Right atrium auricular region (tissue), 2 donors: ENCODE measurements at places on chromosomes 5 and 9. TPM values are rescaled to one million over a fixed set of nuclear protein-coding genes. Genes with fewer than 3 reads are reported as not detected.

DNA sequence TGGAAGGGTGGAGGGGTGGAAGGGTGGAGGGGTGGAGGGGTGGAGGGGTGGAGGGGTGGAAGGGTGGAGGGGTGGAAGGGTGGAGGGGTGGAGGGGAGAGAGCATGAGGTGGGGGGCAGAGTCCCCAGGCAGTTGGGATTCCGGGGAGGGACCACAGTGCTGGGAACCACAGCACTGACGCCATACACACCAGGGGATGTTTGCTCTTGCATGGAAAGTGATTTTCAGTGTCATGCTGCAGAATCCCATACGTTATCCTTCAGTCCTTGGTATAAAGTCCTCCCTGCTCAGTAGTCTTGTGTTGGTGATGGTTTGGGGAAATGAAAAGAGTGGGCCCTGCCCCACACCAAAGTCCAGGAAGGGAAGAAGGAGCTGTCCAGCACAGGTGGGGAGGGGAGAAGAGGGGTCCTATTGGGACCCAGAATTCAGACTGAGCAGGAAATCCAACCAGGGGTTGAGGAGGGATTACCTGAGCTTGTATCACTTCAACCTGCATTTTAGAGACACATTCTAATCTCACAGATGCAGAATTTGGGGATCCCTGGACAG is 5.5 kb upstream of the FIBCD1 start:
- H3K27me3 ChIP-seq = no peaks in the 10 kb centered on the region
- H3K4me1 ChIP-seq = peaks cover 14% of the 10 kb centered on the region
- no peak overlapping the region for H3K27ac ChIP-seq
- H3K36me3 ChIP-seq = no peaks in the 10 kb centered on the region
- no peak for DNase-seq

EFNA5 gene
- 17.0 TPM for total RNA-seq

DNA sequence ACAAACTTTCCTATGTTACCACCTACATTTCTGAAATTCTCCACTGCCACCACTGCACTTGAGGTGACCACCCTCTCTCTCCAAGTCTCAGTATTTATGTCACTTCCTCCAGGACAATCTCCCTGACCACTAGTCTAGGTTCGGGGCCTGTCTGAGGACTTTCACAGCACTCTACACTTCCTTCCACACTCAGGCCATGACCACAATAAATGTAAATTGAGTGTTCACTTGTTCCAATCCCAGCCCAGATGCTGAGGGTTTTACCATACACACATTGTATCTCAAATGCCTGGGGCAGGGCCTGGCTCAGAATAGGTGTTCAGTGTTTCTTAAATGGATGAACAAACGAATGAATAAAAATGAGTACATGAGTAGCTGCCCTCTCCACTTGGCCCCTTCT is 26.9 kb upstream of the CCNG1 start:
- no peak overlapping the region for H3K4me3 ChIP-seq
- no peaks in the 10 kb centered on the region for H3K36me3 ChIP-seq
- H3K27ac ChIP-seq = no peak overlapping the region

DNA sequence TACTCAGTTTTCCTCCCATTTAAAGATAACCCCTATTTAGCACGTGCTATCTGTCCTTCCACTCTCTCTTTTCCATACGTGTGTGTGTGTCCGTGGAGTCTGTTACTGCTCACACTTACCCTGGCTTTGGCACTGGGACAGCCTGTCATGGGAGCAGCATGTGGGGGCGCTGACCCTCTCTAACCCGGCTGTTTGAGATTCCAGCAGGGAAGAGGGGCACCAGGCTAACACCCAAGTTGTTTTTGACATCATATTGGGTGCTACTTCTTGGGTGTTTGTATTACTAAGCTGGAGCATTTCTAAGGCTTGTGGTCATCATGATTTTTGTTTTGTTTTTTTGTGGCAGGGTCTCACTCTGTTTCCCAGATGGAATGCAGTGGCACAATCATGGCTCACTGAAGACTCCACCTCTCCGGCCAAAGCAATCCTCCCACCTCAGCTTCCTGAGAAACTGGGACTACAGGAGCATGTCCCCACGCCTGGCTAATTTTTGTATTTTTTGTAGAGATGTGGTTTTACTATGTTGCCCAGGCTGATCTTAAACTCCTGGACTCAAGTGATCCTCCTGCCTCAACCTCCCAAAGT is 56.9 kb upstream of the SIMC1 start:
- no peaks in the 10 kb centered on the region for H3K27me3 ChIP-seq
- no peaks in the 10 kb centered on the region for H3K36me3 ChIP-seq
- DNase-seq = peak; percentile 42
- no peak overlapping the region for H3K27ac ChIP-seq
- no peaks in the 10 kb centered on the region for H3K4me1 ChIP-seq

GRCh38 chr5:59346982-59347381 is 546.5 kb downstream of the PDE4D start:
- H3K4me1 ChIP-seq = no peaks in the 10 kb centered on the region
- no peak overlapping the region for H3K27ac ChIP-seq
- DNase-seq = no peak
- H3K27me3 ChIP-seq = no peaks in the 10 kb centered on the region

DNA sequence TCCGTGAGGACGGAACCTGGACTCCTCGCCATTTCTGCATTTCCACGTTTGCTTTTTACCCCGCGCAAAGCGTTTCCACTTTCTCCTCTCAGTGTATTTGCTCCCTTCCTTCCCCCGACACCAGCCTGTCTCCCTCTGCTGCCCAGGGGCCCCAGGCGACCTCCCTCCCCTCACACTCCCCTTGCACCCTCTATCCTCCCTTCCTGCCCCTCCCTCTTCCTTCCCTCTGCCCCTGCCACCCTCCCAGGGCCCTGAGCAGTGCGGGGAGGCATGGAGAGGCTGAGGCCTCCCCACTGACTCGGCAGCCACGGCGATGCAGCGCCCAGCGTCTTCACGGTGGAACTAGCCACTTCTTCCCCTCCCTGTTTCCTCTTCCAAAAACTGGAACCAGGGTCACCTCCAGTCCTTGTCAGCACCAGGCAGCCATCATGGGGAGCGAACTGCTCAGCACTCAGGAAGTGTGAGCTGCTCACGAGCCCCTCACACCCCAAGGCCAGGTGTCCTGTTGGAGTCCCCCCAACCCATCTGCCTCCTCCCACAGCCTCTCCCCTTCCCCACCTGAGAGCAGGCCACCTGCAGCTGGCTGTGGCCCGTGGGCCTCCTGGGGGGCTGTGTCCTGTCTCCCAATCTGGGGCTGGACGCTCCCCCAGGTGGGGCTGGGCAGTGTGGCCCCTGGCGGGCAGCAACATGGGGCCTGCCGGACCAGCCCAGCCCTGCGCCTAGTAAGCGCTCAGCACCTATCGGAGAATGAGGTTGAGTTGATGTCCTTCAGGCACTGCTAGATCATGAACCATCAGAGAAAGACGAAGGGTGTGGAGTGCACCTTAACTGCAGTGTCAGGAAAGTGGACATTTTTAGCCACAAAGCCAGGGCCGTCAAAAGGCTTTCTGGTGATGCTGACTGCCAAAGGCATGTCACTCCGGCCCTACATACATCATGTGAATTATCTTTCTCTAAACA is 17.5 kb downstream of the UBE2QL1 start:
- DNase-seq = no peak
- no peaks in the 10 kb centered on the region for H3K27me3 ChIP-seq
- no peaks in the 10 kb centered on the region for H3K36me3 ChIP-seq
- H3K4me3 ChIP-seq = no peak overlapping the region
- no peak overlapping the region for H3K27ac ChIP-seq
- H3K4me1 ChIP-seq = no peaks in the 10 kb centered on the region

DNA sequence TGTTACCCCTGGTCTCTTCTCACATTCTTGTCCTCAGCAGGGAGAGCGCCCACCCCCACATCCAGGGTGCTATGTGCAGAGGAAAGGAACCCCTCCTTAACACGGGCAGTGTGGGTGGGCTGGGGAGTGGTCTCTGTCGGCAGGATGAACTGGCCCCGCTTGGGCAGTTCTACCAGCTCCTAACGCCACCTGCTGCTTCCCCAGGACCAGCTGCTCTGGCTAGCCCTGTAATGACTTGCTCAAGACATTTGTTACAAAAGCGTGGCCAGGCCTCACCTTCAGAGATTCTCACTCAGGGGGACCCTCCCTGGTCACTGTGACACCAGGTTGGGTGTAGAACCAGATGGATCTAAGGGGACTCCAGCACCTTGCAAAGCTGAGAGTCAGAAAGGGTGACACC is 82.4 kb downstream of the HMCN2 start:
- no peak overlapping the region for H3K27ac ChIP-seq
- no peak overlapping the region for H3K4me3 ChIP-seq
- DNase-seq = no peak
- H3K4me1 ChIP-seq = no peaks in the 10 kb centered on the region
- no peaks in the 10 kb centered on the region for H3K27me3 ChIP-seq

SEMA6A gene
- total RNA-seq = 4.4 TPM

GRCh38 chr5:28408186-28408585 is 1369.8 kb upstream of the CDH9 start:
- no peaks in the 10 kb centered on the region for H3K27me3 ChIP-seq
- H3K36me3 ChIP-seq = no peaks in the 10 kb centered on the region
- no peak overlapping the region for H3K27ac ChIP-seq

DNA sequence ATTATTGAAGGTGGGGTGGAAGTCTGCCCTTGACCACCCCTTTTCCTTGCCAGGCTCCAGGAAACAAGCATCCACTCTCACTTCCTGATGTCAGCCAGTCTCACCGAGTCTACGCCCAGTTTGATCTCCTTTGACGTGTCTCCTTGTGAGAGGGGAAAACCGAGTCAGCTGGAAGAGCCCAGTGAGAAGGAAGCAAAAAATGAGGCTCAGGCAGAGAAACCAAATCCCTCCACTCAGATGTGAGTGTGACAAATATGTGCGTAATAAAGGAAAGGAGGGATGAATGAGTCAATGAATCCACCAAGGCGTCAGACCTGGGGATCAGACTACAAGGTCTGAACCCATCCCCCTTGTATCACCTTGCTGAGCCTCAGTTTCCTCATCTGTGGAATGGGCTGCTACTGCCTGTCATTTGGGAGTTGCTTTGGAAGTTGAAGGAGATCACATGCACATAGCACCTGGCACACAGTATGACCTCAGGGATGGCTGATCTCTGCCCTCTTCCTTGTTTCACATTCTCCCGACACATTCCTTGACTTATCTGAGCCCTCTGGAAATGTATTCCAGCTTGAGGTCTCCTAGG is 61.3 kb upstream of the XPA start:
- no peaks in the 10 kb centered on the region for H3K4me1 ChIP-seq
- H3K27ac ChIP-seq = no peak overlapping the region
- no peak for DNase-seq
- H3K36me3 ChIP-seq = no peaks in the 10 kb centered on the region
- no peak overlapping the region for H3K4me3 ChIP-seq
- no peaks in the 10 kb centered on the region for H3K27me3 ChIP-seq

ENC1 gene
- total RNA-seq = 5.0 TPM

- H3K27me3 ChIP-seq = no peaks in the 10 kb centered on the region
- no peak overlapping the region for H3K4me3 ChIP-seq
- no peak overlapping the region for H3K27ac ChIP-seq
- DNase-seq = no peak
These were observed 33.5 kb downstream of the TMEM245 start for GRCh38 chr9:109086221-109086620.

GRCh38 chr5:123093601-123094236 is 4.7 kb downstream of the PRDM6 start:
- H3K27ac ChIP-seq = no peak overlapping the region
- H3K27me3 ChIP-seq = peaks cover 12% of the 10 kb centered on the region
- DNase-seq = no peak
- H3K4me1 ChIP-seq = no peaks in the 10 kb centered on the region
- no peak overlapping the region for H3K4me3 ChIP-seq
- H3K36me3 ChIP-seq = no peaks in the 10 kb centered on the region

- no peak for DNase-seq
- H3K27ac ChIP-seq = no peak overlapping the region
These were observed 6.2 kb upstream of the SAR1B start for GRCh38 chr5:134638760-134639201.

TRPM6 gene
- 0.19 TPM for total RNA-seq

DNA sequence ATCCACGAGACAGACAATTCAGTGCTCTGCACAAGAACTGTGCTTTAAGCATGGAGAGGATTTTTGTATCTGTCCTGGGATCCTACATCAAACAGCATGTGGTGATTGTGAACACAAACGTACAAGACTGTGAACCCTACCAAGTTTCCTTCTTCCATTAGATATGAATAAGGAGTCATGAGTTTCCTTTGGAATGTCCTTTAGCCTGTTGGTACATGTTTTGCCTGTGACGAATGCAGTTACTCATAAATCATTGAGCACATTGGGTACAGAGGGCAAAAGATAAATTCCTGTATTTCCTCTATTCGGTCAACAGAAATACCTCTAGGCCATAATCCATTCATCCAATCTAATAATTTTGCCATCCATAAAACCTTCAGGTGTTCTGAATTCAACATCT is 61.5 kb downstream of the FXN start:
- DNase-seq = no peak
- no peak overlapping the region for H3K4me3 ChIP-seq
- no peaks in the 10 kb centered on the region for H3K27me3 ChIP-seq
- no peaks in the 10 kb centered on the region for H3K4me1 ChIP-seq
- no peaks in the 10 kb centered on the region for H3K36me3 ChIP-seq

DNA sequence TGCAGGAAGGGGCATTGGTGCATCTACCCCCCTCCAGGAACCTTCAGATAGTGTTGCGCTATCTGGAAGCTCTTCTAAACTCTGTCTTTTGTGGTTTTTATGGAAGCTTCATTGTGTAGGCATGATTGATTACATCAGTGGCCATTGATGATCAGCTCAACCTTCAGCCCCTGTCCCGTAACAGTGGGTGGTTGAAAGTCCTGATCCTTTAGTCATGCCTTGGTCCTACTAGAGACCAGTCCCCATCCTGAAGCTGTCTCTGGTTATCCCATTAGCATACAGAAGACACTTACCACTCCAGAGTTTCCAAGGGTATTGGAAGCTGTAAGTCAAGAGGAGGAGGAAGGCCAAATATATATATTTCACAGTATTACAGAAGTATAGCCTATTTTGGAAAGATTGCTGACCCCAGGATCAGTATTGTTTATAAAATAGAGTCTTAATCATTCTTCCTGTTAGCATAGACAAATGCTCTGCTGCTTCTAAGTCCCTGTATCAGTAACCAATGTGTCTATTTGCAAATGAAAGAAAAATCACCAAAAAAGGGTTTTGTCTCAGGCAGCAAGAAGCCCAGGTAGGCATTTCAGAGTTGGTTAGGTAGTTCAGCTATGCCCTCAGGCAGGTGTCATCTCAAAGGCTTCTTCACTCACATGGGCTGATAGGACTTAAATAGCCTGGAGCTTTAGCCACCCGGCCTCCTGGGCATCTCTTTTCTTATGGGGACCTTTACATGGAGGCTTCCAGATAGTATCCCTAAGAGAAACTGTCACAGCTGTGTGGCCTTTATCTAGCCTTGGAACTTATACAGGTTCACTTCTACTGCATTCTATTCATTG is 41.6 kb downstream of the SPIN1 start:
- no peaks in the 10 kb centered on the region for H3K4me1 ChIP-seq
- H3K4me3 ChIP-seq = no peak overlapping the region
- no peaks in the 10 kb centered on the region for H3K27me3 ChIP-seq
- DNase-seq = no peak
- no peak overlapping the region for H3K27ac ChIP-seq

GRCh38 chr5:60143942-60144549 is 250.5 kb upstream of the PDE4D start:
- H3K4me1 ChIP-seq = no peaks in the 10 kb centered on the region
- no peaks in the 10 kb centered on the region for H3K27me3 ChIP-seq
- no peaks in the 10 kb centered on the region for H3K36me3 ChIP-seq
- no peak overlapping the region for H3K4me3 ChIP-seq
- no peak overlapping the region for H3K27ac ChIP-seq
